ENCODE measurements at places on chromosomes 12 and 14.
A peak's percentile ranks its signal among the peaks of the same experiment; 100 is the strongest.

GRCh38 chr14:80946187-80946586, 4.6 kb upstream of the CEP128 start:
- H3K27me3 ChIP-seq = peaks cover 5% of the 10 kb centered on the region
- DNase-seq = no peak
- no peaks in the 10 kb centered on the region for H3K36me3 ChIP-seq
- H3K27ac ChIP-seq = no peak overlapping the region

GRCh38 chr14:53354336-53354735, 201.2 kb upstream of the DDHD1 start:
- peaks cover 2% of the 10 kb centered on the region for H3K4me1 ChIP-seq
- no peaks in the 10 kb centered on the region for H3K27me3 ChIP-seq
- H3K27ac ChIP-seq = no peak overlapping the region
- peaks cover 2% of the 10 kb centered on the region for H3K36me3 ChIP-seq
- DNase-seq = no peak

DNA sequence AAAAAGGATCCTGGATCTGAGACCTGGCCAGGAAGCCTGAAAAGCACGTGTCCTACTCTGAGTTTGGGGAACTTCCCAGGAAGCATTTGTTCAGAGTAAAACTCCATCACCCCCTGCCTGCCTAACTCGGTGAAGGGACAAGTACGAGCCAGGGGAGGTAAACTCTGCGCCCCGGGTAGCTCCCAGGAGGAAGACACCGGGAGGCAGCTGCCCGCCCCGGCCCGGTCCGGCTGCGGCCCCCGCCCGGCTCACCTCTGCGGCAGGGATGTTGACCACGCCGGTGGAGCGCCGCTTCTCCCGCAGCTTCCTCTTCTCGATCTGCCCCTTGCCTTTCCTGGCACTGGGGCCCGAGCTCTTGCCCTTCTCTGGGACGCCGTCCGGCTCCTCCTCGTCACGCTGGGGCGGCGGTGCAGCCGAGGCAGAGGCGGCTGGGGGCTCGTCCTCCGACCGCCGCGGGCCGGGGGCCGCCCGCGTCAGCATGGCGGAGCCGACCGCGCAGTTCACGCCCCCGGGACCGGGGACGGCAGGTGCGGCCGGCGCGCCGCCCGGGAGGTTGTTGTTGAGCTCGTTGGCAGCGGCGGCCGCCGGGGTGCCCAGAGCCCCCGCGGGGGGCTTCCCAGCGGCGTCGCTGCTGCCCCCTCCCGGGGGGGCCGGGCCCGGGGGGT, 1.2 kb downstream of the PAWR start:
- no peaks in the 10 kb centered on the region for H3K36me3 ChIP-seq
- H3K27ac ChIP-seq = peak overlapping the region; percentile 96

- DNase-seq = no peak
- no peaks in the 10 kb centered on the region for H3K36me3 ChIP-seq
- peaks cover 4% of the 10 kb centered on the region for H3K27me3 ChIP-seq
- no peak overlapping the region for H3K4me3 ChIP-seq
- H3K27ac ChIP-seq = no peak overlapping the region
Measured at GRCh38 chr12:91417650-91418049, 235.0 kb upstream of the DCN start.

GRCh38 chr12:20309504-20310148, 58.7 kb upstream of the PDE3A start:
- no peaks in the 10 kb centered on the region for H3K4me1 ChIP-seq
- H3K27ac ChIP-seq = no peak overlapping the region
- no peak for DNase-seq
- no peaks in the 10 kb centered on the region for H3K36me3 ChIP-seq

DNA sequence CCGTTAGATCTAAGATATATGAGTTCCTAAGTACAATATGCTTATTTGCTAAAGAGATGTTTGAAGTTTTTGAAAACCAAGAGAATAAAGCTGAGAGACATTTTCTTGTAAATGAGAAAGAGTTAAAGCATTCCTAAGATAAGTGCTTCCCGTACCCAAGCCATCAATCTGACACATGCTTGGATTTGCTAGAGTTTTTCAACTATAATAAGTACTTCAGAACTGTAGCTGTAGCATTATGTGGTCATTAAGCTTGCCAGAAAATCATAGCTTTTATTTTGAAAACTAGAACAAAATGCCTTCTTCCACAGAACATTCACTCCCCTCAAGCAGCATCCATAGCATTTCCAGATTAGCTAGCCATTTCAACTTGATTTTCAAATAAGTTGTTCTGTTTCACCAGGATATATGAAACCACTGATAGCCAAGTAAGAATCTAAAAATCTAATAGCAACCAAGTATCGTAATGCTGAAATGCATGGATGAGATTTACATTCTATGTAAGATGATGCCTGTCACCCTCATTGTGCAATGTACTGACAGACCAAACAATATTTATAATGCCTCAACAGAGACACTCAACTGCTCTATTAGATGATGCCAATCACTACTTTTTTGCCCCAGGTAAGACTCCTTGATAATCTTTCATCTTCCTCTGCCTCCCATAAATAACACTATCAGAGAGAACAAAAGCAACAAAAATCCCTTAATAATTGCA, 8.0 kb downstream of the SNW1 start:
- DNase-seq = no peak
- H3K36me3 ChIP-seq = peaks cover 31% of the 10 kb centered on the region
- H3K27me3 ChIP-seq = no peaks in the 10 kb centered on the region
- H3K4me1 ChIP-seq = peaks cover 17% of the 10 kb centered on the region

DNA sequence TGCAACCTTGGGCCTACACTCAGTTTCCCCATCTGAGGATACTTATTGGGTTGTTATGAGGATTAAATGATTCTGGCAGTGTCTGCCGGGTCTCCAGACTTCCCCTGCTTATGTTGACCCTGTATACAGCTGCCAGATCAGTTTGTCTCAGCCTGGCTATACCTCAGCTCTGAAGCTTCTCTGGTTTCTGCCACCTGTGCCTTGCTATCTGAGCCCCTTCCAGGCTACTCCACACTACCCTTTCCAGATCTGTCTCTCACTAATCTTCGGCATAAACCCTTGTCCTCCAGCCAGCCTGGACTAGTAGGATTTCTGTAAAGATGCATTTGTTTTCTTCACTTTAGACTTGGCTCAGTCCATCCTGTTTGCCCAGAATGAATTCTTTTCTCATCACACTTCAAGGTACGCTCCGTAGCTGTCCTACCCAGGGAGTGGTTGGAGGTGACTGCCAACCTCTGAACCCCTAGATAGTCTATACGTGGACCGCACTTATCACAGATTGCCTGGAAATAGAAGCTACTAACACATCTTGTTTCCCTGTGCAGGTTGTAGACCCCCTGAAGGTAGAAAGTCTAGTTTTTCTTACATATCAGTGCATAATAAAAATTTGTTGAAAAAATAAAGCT, 422.4 kb downstream of the RAD51B start:
- no peak overlapping the region for H3K4me3 ChIP-seq
- no peaks in the 10 kb centered on the region for H3K27me3 ChIP-seq
- H3K4me1 ChIP-seq = peaks cover 4% of the 10 kb centered on the region
- peaks cover 5% of the 10 kb centered on the region for H3K36me3 ChIP-seq
- no peak for DNase-seq

DNA sequence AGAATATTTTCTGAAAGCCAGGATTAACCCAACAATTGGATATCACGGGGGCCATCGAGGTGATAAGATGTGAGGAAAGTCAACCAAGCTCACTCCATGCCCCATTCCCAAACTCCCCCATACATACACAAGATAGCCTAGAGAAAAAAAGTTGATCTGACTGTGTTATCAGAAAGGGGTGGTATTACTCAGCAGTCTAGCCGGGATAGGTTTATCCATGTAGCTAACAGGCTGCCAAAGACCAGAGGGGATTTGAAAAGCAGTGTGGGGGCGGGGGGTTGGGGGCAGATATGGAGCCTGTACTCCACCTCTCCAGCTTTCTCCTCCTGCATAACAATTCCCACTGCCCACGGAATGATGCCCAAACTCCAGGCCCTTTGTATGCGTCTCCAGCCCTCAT, 13.2 kb upstream of the MAP1LC3B2 start:
- peaks cover 14% of the 10 kb centered on the region for H3K4me1 ChIP-seq
- DNase-seq = no peak
- no peaks in the 10 kb centered on the region for H3K27me3 ChIP-seq
- no peak overlapping the region for H3K27ac ChIP-seq

DNA sequence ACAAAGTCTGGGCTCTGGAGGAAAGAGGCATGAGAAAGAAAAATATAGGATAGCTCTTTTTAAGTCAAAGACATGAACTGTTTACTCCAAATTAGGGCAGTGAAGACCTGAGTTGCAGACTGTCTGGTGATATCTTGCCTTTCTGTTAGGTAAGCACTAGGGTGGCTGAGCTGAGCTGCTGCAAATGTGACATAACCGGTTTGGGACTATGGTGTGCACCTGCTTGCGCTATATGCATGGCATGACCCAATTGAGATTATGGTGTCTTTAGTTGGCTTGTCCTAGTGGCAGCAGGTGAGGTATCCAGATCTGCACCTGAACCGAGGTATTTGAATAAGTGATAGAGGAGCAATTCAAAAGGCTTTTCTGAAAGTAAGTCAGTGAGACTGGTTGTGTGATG, 345.6 kb downstream of the APAF1 start:
- H3K4me1 ChIP-seq = no peaks in the 10 kb centered on the region
- DNase-seq = no peak
- peaks cover 4% of the 10 kb centered on the region for H3K27me3 ChIP-seq
- H3K4me3 ChIP-seq = no peak overlapping the region
- no peak overlapping the region for H3K27ac ChIP-seq

- peaks cover 7% of the 10 kb centered on the region for H3K36me3 ChIP-seq
- peak overlapping the region; percentile 97 for H3K27ac ChIP-seq
- peaks cover 57% of the 10 kb centered on the region for H3K4me1 ChIP-seq
- peak overlapping the region; percentile 96 for H3K4me3 ChIP-seq
- H3K27me3 ChIP-seq = no peaks in the 10 kb centered on the region
- DNase-seq = no peak
Measured at GRCh38 chr14:102779084-102779462, 1.8 kb downstream of the TRAF3 start.

DNA sequence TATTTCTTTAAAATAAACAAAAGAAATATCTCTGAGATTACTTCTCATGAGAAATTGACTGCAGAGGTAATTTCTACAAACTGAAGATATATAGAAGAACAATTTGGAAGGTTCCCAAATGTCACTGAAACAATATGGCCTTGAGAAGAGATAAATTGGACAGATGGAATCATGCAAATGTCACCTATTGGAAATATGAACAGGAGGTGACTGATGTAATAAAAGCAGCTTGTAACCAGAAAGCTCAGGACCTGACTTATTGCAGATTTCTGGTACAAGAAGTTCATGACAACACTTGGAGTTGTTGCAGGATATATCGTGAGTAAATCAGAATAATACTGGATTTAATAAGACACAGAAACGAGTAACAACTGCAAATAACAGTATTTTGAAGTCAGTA, 93.3 kb upstream of the TRHDE start:
- H3K36me3 ChIP-seq = no peaks in the 10 kb centered on the region
- no peak for DNase-seq
- H3K27me3 ChIP-seq = no peaks in the 10 kb centered on the region
- H3K27ac ChIP-seq = no peak overlapping the region

- no peak overlapping the region for H3K27ac ChIP-seq
- H3K36me3 ChIP-seq = no peaks in the 10 kb centered on the region
- H3K4me1 ChIP-seq = no peaks in the 10 kb centered on the region
Measured at GRCh38 chr14:99042381-99043266, 229.4 kb downstream of the BCL11B start.

- DNase-seq = no peak
- H3K27me3 ChIP-seq = no peaks in the 10 kb centered on the region
- no peak overlapping the region for H3K4me3 ChIP-seq
- peak overlapping the region; percentile 99 for H3K27ac ChIP-seq
Measured at GRCh38 chr14:92649934-92650545, 98.4 kb downstream of the LGMN start.

- H3K27me3 ChIP-seq = no peaks in the 10 kb centered on the region
- peak overlapping the region; percentile 15 for H3K4me3 ChIP-seq
- H3K36me3 ChIP-seq = peaks cover 29% of the 10 kb centered on the region
- H3K27ac ChIP-seq = peak overlapping the region; percentile 35
- DNase-seq = peak; percentile 23
Measured at GRCh38 chr12:124484526-124484953, 82.9 kb downstream of the NCOR2 start.

DNA sequence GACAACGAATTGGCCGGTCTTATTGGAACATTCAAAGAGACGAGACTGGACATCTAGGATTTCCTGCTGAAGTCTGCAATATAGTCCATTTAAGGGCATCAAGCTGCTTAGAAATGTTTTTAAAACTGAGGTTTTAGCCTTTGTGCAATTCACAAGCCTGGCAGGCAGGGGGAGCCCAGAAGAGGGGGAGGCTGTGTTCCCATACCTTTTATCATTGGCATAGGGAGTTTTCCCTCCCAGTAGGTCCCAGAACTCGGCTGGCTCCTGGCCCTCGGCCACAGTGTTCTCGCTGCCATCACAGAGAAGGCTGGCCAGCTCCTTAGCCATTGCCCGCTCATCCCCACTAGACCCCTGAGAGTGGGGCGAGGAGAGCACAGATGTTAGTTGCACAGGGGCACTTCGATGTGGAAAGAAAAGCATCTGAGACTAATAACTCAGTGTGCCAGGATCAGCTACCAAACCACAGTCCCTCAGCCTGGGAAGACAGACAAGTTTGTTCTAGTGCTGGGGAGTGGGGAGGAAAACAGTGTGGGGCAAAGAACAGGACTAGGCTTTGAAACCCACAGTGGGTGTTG, 15.1 kb downstream of the AVIL start:
- H3K36me3 ChIP-seq = peaks cover 6% of the 10 kb centered on the region
- H3K4me3 ChIP-seq = no peak overlapping the region
- no peak overlapping the region for H3K27ac ChIP-seq
- H3K4me1 ChIP-seq = no peaks in the 10 kb centered on the region

- no peaks in the 10 kb centered on the region for H3K4me1 ChIP-seq
- H3K27me3 ChIP-seq = no peaks in the 10 kb centered on the region
- H3K4me3 ChIP-seq = no peak overlapping the region
- no peaks in the 10 kb centered on the region for H3K36me3 ChIP-seq
- DNase-seq = no peak
Measured at GRCh38 chr14:104998801-104999200, 13.2 kb downstream of the CLBA1 start.

GRCh38 chr12:94167071-94167755, 18.8 kb downstream of the PLXNC1 start:
- H3K36me3 ChIP-seq = peaks cover 26% of the 10 kb centered on the region
- H3K4me3 ChIP-seq = no peak overlapping the region
- no peak for DNase-seq

DNA sequence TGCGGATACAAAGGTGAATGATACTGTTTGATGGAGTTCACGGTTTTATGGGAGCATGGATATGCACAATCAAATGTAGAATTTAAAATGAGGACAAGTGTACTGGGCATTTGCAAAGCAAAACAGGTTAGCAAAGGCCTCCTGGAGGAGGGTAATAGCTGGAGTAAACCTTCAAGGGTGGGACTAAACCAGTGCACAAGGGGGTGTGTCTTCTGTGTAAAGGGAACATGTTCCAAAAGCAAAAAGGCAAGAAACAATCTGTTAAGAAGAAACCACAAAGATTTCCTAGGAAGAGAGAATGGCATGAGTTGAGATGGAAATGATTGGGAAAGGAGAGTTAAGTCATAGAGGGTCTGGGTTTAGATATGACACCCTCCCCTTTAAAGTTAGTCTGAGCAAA, 109.2 kb upstream of the SLCO1C1 start:
- DNase-seq = no peak
- H3K4me3 ChIP-seq = no peak overlapping the region
- H3K4me1 ChIP-seq = no peaks in the 10 kb centered on the region
- H3K27ac ChIP-seq = no peak overlapping the region
